Right lung (tissue), 10 donors: ENCODE measurements at places on chromosomes 7 and 10.

GRCh38 chr7:114852293-114852692 lies 69.6 kb upstream of the MDFIC start:
- no peak for DNase-seq

- DNase-seq = no peak
Measured at GRCh38 chr10:96642973-96643372, 56.2 kb upstream of the TM9SF3 start.

DNA sequence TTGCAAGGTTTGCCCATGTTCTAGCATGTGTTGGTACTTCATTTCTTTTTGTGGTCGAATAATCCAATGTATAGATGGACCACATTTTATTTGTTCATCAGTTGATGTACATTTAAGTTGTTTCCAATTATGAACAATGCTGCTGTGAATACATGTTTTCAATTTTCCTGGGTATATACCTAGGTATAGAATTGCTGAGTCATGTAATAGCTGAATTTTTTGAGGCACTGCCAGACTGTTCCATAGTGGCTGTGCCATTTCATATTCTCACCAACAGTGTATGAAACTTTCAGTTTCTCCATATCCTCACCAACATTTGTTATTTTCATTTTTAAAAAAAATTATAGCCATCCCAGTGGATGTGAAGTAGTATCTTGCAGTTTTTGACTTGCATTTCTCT lies 90.5 kb downstream of the EZH2 start:
- DNase-seq = no peak

DNA sequence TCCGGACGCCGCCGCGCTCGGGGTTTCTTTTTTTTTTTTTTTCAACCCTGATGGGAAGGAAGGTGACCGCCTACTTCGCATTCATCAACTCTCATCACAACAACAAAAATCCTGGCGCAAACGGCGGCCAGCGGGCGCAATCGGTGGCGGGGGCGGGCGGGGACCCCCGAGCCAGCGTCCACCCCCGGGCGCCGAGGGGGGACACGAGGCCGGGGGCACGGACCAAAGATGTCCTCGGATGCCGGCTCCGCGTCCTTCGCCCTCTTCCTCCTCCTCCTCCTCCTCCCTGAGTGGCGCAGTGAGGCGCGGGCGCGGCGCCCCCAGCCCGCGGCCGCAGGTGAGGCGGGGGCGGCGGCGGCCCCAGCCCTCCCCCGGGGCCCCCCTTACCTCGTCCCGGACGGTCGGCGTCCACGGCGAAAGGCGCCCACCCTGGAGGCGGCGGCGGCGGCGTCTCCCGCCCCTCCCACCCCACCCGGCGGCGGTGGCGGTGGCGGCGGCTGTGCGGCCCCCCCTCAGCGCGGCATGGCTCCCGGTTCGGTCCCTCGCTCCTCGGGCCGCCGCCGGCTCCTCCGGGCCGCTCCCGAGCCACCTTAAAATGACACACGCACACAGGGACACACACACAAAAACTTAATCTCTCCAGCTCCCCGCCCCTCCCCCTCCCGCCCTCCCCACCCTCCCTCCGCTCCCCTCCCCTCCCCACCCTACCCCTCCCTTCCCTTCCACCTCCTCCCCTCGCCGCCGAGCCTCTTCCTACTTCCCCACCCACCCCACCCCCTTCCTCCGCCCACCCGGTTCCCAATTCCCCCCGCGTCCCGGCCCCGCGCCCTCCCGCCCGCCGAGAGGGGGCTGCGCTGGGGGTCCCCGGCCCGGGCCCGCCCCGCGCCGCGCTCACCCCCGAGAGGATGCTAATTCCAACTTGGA lies at the start of gene CTBP2:
TSS of gene CTBP2 (minus strand) at position 632 of the 924 bp plus-strand sequence.
- no peak for DNase-seq

DNA sequence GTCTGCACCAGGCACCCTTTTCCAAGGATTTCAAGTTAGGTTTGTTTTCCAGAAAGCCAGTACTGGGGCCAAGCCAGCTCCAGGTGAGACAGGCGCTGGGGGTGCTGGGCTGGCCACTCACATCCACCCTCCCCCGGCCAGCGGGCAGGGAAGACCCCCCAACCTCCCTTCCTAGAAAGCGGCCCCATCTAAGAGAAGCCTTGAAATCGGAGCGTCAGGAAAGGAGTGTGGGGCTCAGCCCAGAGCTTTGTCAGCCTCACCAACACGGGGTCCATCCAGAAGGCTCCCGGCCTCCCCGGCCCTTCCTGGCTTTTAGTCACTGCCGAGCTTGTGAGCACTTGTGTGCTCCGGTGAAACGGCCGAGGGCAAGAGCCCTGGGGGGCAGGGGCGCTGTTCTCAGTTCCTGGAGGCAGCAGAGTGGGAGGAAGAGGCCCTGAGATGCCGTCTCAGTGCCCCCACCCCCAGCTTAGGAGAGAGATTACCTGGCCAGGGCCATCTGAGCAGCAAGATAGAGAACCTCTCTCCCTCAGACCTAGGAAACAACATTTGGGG lies 39.6 kb downstream of the PDGFA start:
- DNase-seq = no peak

GRCh38 chr7:151235091-151235787 lies 3.0 kb downstream of the CHPF2 start:
- no peak for DNase-seq

DNA sequence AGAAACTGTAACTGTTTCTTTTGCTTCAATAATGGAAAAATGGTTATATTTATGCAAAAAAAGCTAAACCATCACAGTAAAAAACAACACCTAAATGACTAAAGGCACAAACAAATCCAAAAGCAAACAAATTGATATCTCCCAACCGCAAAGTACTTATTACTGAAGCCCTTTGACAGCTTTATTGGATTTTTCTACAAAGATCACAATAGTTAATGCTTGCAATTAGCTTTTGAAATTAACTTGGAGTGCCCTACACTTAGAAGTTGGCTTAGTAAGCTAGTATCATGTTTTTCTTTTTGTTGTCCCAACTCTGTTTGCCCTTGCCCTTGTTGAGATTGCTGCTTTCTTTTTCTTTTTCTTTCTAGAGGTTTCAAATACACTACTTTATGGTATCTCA lies 257.5 kb downstream of the INHBA start:
- DNase-seq = no peak

DNA sequence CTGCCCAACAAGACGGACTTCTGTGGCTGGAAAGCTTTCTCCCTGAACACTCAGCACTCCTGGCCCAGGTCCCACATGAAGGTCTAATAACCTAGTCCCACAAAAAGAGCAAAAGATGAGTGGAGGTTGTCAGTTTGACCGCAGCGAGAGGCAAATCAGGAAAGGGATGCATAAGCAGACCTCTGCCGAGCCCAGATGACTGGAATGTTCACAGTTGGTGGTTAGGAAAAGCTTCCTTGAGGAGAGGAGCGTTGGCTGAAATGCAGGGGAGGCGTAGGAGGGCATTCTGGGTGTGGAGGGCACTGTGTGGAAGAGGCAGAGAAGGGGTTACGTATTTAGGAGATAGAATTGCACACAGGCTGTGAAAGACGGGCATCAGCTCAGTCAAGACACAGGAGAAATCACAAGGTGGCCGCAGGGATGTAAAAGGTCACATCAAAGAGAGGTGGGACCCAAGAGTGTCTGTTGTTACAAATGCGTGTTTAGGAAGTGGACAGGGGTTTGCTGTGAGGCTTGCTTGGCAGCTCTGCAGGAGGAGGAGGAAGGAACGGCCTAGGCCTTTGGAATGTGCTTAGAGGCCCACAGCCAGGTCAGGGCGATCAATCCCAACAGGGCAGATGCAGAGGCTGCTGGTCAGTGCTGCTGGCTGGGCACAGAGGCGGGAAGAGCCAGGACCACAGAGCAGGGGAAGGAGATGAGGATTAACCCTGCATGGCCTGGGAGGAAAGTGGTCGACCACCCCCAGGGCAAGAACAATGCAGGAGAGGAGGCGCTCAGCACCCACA lies 133.5 kb downstream of the VIPR2 start:
- no peak for DNase-seq

GRCh38 chr7:138570715-138571114 lies 110.7 kb downstream of the TRIM24 start:
- DNase-seq = no peak

- no peak for DNase-seq
Measured at GRCh38 chr10:47311193-47311931, 10.9 kb upstream of the GDF2 start.

GRCh38 chr7:132108563-132108962 lies 467.7 kb downstream of the PLXNA4 start:
- DNase-seq = no peak

DNA sequence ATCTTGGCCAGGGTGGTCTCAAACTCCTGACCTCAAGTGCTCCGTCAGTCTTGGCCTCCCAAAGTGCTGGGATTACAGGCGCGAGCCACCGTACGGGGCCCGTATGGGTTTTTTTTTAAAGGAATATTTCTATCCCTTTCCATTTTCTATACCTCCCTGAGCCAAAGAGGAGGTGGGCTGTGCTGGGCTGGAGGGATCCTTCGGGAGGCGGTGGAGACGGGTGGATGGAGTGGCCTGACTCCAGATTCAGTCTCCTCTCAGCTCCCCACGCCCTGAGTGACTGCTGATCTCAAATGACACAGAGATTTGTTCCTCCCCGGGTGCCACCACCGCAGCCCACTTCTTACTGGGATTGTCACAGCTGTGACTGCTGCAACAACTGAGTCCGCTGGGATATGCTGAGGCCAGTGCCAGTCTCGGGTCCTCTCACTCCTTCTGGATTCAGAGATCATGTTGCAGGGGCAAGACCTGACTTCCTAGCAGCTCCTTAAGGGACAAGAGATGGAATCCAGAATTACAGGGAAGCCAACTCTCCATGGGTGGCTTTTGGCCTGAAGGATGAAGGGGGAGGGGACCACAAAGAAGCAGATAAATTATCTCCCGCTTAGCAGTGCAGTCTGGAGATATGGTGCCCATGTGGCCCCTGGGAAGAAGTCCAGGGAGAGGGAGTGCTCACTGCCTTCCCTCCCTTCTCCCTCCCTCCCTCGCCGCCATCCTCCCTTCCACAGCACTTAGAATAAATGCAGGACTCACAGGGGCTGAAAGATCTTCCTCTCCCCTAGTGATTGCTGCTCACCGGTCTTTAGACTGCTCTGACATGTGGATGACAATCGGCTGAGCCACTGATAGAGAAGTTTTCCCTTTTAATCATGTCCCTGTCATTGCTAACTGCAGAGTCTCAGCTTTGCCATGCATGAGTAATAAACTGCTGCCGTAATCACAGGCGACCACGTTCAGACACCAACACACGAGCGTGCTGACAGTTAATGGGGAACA lies 14.3 kb downstream of the GALNT17 start:
- peak; percentile 56 for DNase-seq

- DNase-seq = no peak
Measured at GRCh38 chr7:42548816-42549611, 312.0 kb upstream of the GLI3 start.

- no peak for DNase-seq
Measured at GRCh38 chr10:84065804-84066601, 73.3 kb upstream of the GHITM start.

- no peak for DNase-seq
Measured at GRCh38 chr7:458511-459245, 61.0 kb downstream of the PDGFA start.
